Stimulated activated CD4-positive, alpha-beta T cell treated with anti-CD3 and anti-CD28 coated beads, Interleukin-15, amount 100 ng/mL, for 24 hours (primary cell): ENCODE measurements at places on chromosomes 6 and 20.

DNA sequence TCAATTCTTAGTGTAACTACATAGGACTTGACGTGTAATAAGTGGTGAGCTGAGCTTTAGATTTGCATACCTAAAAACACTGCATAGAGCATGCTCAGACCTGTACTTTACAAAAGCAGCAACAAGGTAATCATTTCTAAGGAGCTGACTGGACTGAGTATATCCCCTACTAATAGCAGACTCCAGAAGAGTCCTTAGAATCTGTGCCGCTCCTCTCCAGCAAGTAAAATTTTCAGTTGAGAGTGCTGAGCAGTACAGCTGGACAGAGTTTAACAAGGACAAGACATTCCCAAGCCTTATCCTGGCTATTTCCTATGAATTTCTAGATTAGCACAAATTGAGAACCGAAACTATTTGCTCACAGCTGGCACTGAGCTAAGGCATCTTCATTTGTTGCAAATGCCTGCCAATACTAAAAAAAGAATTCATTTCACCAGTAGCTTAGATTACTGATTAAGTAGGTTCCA is 26.1 kb upstream of the KLHL31 start:
- DNase-seq, result no peak

DNA sequence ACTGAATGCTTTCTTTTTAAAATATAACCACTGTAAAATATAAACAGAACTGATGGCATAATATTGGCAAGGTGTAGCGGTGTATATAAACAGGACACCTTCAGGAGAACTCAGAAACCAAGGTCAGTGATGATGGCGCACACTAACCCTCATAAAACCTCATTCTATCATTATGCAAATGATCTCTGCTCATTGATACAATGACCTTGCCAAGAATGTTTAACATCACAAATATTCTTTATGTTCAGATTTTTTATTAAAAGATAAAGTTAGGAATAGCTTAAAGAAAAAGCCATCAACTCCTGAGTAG is 48.6 kb upstream of the DST start:
- no peak for DNase-seq

- DNase-seq, result no peak
Observed at GRCh38 chr20:22576733-22577514, 7.4 kb downstream of the FOXA2 start.

DNA sequence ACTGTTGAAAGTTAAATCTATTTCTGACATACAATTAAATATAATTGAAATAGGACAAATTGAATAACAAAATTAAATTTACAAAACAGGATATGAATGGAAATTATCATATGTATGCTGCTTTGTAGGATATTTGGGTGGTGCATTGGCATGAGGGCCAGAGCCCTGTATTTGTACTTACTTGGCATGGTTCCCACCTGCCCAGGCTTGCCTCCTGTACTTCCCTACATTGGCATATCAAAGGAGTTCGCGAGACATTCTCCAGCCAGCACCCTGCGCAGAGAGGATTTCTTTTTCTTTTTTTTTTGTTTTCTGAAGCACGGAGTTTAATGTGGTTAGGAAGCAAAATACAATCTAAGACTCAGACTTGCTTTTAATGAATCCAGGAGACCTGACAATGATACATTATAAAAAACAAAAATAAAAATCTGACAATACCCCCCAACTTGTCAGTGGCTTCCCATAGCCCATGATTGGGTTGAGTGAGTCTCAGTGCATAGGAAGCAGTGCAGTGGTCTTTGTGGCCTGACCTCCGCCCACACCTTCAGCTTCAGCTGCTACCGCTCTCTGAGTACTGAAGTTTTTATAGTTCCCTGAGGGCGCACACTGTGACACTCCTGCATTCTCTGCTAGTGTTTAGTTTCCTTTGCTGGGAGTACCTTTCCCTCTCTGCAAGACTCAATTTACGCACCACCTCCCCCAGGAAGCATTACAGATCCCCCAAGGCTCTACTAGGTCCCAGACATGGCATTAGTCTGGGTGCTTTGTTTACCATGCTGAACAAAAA is 440.8 kb downstream of the UTRN start:
- peak; percentile 10 for DNase-seq

- no peak for DNase-seq
Observed at GRCh38 chr20:57092900-57093530, 173.4 kb downstream of the BMP7 start.

GRCh38 chr6:35164277-35164676 is 23.1 kb upstream of the TCP11 start:
- DNase-seq, result no peak
